A549 treated with DMSO at 1 μM for 4 hours (cell line): ENCODE measurements at places on chromosomes 1 and 21. TPM values are rescaled to one million over a fixed set of nuclear protein-coding genes. Genes with fewer than 3 reads are reported as not detected.

Gene OR2L3
- total RNA-seq: not detected in 5 replicates

Gene CRNN
- not detected in 5 replicates for total RNA-seq

Gene ANKRD45
- 0.06 to 0.17 TPM (median 0.16 TPM) in 4 of 5 replicates, not detected in the other for total RNA-seq

Gene FCRL2
- not detected in 5 replicates for total RNA-seq
